SW480 (cell line): ENCODE measurements at places on chromosomes 2 and 18.

- no peak for DNase-seq
These were observed 127.6 kb downstream of the QPCT start for GRCh38 chr2:37471994-37472393.

DNA sequence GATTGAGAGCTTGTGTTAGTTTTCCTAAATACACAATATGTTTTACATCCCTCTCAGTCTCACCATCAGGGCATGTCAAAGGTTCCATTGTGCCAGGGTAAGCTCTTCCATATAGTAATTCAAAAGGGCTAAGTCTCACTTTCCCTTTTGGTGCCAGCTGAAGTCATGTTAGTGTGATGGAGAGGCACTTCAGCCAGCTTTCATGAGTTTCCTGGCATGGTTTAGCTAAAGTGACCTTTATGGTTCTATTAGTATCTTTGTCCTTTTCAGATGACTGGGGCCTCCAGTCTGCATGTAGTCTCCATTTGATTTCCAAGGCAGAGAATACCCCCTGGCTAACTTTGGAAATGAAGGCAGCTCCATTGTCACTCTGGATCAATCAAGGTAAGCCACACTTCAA is 27.2 kb downstream of the NAT8 start:
- DNase-seq, result no peak

DNA sequence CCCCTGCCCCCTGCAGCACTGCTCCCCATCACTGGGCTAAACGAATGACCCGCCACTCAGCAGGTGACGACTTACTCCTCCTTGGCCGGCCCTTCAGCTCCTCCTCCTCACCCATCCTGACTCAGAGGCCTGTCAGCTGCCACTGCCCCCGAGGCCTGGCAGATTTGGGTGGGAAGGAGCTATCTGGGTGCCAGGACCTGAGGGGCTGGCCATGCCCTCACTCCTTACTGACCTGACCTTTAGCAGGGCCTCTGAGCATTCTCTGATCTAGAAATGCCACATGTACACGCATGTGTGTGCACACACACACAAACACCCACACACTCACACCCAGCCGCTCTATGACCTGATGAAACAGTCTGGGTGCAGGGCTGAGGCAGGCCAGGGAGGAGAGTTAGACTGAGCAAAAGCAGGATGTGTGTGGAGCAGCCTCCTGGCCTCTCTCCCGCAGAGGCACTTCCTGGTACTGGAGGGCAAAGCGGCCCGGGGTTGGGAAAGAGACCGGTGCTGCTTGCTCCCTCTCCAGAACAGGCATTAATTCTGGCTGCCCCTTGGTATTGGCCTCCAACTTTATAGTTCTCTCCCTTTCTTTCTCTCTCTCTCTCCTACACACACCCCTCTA is 68.0 kb downstream of the ZFP36L2 start:
- peak; percentile 90 for DNase-seq

DNA sequence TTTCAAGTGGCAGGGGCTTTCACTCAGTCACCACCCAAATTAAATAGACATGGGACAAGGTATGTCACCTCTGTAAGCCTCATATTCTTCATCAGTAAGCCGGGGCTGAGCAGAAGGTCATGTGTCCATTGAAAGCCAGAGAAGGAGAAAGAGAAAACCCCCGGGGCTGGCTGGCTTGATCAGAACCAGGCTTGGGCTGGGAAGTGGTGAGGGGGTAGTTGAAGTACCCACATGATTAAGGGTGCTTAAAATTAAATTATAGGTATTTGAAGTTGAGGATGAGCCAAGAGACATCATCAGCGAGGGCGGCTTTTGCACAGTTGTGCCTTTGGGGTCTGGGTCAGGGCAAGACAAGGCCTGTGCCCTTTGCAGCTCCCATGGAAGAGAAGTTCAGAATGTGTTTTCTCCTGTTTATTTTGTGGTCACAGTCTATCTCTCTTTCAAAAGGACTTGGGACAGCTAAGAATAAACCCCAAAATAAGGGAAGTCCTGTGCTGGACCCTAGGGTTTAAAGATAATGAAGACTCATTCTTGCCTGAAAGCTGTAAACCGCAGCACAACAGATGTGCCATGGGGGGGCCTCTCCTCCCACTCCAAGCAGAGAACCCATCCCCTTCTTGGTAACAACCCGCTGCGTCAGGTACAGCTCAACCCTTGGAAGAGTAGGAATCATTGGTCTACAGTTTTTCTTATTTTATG is 10.7 kb downstream of the DBI start:
- DNase-seq, result no peak

GRCh38 chr2:135904341-135904989 is 28.2 kb upstream of the MCM6 start:
- no peak for DNase-seq

GRCh38 chr18:50057009-50057408 is 137.9 kb downstream of the MYO5B start:
- no peak for DNase-seq

- DNase-seq, result no peak
These were observed 139.5 kb upstream of the DAPL1 start for GRCh38 chr2:158655628-158656027.

- DNase-seq, result no peak
These were observed 61.9 kb upstream of the RND3 start for GRCh38 chr2:150549381-150549780.

DNA sequence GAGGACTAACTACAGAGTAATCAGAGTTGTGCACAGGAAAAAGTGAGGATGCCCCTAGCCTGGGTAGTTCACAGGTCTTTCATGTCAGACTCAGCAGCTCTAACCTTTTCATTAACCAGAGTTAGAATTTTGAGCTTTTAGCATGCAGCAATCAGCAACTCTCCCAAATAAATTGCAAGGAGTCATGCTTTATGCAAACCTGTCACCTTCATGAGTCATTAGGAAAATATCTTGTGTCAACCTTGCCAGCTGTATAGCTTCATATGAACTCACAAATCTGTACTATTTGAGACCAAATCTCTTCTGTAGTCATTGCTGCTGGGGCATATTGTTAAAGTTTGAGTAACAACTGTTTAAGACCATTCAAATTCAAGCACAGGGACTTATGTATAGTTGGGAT is 382.3 kb upstream of the NT5C1B start:
- DNase-seq, result peak; percentile 11

- peak; percentile 69 for DNase-seq
These were observed 5.1 kb upstream of the MIB1 start for GRCh38 chr18:21735452-21736015.

DNA sequence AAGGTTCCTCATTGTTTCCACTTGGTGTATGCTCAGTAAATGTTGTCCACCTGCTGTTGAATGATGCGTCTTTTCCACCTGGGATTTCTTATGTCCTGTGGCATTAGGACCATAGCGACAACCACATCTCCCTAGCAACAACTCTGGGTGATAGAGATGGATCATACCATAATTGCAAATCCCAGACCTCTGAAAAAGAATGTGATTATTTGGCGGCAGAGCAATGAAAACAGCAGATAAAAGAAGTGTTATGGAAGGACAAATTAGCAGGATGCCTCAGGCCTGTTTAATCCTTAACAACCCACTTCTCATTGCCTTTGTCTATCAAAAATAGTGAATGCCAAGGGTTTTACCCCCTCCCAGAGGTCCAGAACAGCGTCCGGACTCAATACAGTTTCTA is 278.9 kb downstream of the TSN start:
- DNase-seq, result no peak

- no peak for DNase-seq
These were observed 4.2 kb downstream of the SLC40A1 start for GRCh38 chr2:189576396-189576795.

GRCh38 chr2:20179755-20180594 is 45.0 kb downstream of the SDC1 start:
- DNase-seq, result peak; percentile 88

GRCh38 chr18:55321265-55322177 is 266.5 kb downstream of the TCF4 start:
- no peak for DNase-seq

DNA sequence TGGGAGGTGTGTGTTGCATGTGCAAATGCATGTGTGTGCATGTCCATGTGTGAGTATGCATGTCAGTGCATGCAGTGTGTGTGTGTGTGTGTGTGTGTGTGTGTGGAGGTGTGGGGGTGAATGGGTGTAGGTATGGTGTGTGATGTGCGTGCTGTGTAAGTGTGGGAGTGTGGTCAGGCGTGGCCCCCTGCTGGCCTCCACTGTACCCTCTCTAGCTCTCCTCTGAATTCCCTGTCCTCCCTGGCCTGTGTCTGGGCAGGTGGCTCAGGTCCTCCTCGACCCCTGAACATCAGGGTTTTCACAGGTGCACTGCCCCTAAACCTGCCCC is 230.2 kb downstream of the CELF4 start:
- DNase-seq, result no peak

- no peak for DNase-seq
These were observed 119.6 kb downstream of the LCLAT1 start for GRCh38 chr2:30566631-30567030.

DNA sequence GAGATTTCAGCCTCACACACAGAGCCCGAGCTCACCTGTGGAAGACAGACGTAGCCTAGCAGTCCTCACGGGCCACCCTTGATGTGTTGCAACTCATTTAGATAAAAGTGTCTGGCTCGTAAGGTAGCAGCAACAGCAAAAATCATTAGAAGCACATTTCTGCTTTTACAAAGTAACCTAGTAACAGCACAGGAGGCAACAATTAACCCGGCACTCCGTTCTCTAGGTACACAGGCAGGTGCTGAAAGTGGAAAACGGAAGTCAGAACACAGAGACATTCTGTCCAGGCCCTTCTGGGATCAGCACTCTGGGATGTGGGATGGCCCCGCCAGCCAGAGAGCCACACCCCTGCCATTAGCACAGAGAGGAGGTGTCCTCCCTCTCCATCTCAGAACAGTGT is 99.3 kb downstream of the KLHL29 start:
- DNase-seq, result no peak

DNA sequence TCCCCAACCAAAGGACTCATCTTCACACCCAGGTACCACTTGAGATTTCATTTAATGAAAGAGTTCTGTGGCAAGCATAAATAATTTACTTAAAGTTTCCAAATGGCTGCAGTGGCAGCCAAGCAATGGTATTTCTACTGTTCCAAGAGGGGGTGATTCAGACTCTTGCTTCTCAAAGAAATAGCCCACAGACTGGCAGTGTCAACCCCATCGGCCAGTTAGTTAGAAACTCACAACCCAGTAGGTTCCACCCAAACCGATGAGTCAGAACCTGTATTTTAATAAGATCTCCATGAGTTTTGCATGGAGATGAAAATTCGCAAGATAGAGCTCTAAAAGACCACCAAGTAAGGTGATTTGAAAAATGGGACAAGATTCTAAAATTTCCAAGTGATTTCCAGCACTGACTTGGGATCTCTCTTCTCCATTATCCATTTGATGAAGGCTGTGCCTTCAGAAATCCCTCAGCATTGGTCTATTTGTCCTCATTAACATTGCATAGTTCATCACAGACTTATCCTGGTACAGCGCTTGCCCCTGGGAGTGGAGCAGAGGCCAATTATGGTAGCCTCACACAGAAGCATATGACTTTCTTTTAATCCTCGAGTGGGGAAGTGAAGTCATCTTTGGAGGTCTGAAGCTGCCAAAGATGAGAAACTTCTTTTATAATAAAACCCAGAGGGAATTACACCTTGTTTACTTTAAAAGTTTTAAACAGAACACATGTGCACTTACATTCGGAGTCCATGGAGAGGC is 361.4 kb upstream of the ID2 start:
- no peak for DNase-seq

DNA sequence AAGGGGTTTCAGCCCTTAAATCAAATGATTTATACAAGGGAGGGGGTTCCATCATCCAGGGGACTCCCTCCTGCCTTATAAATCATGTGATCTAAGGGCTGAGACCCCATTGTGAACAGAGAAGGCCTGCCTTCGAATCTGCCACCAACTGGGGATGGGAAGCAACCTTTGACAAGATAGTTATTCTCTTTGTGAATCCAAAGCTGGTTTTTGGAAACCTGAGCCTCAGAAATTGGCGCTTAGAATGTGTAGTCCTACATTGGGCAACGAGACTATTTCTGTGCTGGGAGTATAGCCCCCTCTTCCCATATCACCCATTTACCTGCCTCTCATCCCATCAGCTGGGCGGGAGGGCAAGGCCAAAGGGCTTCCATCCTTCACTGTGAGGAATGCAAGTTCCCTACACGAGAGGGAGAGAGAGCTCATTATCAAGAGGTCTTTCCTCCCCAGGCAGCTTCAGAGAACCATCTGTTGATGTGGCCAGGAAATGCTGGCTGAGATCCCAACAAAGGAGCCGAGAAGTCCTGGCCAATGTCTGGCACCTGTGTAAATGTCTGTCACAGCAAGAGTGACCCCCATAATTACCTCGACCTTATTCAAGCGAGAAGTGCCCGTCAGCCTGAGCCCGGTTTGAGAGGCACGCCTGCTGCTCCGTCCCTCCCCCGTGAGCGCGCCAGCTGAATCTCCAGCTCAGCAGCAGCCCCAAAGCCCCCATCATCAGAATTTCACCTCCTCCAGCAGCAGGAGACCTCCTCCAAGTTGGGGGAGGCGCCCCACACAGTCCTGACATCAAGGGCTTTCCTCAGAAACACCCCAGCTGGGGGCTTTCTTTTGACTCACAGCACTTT is 48.4 kb upstream of the APCDD1 start:
- no peak for DNase-seq

DNA sequence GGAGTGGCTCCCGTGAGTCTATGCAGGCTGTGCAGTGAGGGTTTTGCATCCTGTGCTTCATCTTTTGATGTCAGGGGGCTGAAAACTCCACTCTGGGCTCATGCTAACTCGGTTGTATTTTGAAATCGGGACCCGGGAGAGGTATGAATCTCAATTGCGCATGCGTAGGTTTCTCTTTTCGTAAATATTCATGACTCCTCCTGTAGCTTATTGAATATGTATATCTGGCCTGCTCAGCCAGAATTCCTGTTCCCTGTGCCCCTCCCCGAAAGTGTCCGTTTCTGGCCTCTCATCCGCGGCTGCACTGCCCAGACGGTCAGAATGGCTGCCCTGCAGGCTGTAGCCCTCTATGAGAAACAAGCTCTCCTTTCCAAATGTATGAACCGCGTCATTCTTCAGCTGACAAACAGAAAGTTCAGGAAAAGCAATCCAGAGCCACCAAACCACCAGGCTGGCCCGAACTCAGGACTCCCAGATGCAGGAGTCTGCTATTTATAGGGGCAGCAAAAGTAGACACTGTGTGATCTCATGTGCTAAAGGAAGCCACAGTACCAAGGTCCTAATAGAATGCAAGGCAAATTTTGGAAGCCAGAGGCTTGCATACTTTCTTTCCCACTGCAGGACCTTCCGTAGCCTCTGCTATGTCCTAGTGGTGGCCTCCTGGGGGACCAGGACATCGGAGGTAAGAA is 41.7 kb downstream of the AKAIN1 start:
- DNase-seq, result no peak

DNA sequence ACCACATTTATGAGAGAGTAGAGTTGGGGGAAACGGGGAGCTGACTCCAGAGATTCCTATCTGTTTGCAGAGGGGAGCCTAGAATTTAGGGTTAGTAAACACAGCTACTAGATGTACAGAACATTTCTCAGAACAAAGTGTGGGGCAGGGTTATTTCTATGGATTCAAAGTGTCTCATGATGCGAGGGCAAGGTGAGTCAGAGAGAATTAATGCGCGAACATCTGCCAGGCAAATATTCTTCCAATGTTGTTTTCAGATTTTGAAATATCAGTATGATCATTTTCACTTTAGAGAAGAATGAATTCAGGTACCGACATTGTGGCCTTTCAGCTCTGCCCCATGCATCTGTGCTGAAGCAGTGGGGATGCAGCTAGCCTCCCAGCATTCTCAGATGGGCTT is 2.0 kb upstream of the DSEL start:
- DNase-seq, result no peak
